Lung microvascular endothelial cell (primary cell): ENCODE measurements at places on chromosomes 7 and 10. TPM values are rescaled to one million over a fixed set of nuclear protein-coding genes. Genes with fewer than 3 reads are reported as not detected.
A peak's percentile ranks its signal among the peaks of the same experiment; 100 is the strongest.

DNA sequence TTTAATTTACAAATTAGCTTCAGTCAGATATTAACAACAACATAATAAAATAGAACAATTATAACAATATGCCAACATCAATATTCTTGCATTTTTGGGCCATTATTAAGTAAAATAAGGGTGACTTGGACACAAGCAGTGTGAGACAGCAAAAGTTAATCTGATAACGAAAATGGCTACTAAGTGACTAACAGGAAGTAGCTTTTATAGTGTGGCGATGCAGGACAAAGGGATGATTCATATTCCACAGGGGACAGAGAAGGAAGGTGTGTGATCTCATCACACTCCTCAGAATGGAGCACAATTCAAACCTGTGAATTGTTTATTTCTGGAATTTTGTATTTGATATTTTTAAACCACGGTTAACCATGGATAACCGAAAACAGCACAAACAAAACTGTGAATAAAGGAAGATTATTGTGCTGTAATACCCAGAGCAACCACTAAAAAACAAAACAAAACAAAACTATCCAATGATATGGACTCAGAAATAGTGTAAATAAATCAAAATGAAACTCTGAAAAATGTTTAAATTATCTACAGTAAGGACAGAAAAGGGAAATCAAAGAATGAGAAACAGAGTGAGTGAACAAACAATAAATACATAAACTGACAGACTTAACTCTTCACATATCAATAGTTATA is 66.9 kb upstream of the TFEC start:
- peak; percentile 78 for DNase-seq

GRCh38 chr10:17454161-17455014 is at the start of gene ST8SIA6:
TSS of gene ST8SIA6 (minus strand) at chr10:17454595. CDS start at chr10:17454255, 340 bp downstream.
- peak; percentile 79 for DNase-seq

DNA sequence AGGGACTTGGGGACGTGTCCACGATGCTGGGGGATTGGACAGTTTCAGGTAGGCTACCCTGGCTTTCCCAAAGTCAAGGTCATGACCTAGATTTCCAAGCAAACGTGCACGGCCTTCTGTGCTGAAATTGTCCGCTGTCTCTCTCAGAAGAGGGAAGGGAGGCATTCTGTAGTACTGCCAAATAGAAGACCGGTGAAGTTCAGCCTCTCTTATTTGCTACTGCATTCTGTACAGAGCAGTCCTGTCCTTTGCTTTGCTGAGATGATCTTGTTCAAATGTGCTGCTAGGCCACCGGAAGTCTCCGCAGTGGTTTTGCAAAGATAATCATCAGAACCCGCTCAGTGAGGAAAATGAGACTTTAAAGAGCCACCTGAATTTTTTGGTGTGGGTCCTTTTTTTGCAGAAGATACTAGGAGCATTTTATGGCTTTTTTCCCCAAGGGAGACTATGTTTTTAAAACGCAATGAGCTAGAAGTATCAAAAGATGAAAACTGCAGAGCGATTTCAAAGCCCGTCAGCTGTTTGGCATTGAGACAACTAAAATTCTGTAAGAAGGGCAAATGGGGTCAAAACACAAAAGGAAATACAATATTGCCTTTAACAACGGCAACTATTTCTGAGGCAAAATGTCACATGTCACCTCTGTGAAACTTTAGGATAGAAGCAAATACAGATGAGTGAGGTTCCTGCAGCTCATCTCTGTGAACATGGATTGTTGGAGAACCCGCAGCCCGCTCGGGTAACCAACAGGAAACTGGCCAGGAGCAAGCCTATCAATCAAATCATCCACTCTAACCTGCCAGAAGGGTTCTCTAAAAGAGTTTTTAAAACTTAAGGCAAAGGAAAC is 1.3 kb upstream of the NMT2 start:
- DNase-seq, result peak; percentile 82

GRCh38 chr7:65441010-65441409 is 67.4 kb downstream of the ZNF92 start:
- DNase-seq, result no peak

GRCh38 chr7:127786184-127786583 is 134.2 kb downstream of the SND1 start:
- DNase-seq, result no peak

- no peak for DNase-seq
Observed at GRCh38 chr7:97317575-97317974, 200.1 kb downstream of the SDHAF3 start.

DNA sequence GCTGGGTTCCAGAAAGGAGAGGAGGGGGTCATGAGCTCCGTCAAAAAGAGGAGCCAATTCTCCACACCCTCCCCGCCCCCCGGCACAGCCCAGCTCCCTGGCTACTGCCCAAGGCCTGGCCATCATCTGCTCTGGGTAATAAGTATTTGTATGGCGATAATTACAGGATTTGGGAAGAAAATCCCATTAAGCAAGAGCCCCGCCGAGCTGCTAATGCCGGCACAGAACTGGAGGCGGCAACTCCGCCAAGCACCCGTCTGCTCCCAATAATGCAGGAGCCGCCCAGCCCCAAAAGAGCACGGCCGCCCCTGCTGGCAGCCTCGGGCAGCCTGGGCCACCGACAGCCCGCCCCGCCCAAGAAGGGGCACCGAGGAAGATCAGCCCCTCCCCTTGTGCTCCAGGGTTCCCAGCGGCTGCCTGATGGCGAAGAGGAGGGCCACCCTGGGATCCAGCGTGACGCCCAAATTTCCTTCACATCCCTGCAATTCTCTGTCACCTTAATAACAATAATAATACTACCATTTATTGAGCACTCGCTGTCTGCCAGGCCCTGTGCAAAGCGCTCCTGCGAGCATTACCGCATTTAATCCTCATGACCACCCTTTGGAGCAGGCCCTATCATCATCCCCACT is 5.9 kb downstream of the SLIT1 start:
- no peak for DNase-seq

- DNase-seq, result peak; percentile 95
Observed at GRCh38 chr10:91313796-91314485, 93.5 kb downstream of the PCGF5 start.

DNA sequence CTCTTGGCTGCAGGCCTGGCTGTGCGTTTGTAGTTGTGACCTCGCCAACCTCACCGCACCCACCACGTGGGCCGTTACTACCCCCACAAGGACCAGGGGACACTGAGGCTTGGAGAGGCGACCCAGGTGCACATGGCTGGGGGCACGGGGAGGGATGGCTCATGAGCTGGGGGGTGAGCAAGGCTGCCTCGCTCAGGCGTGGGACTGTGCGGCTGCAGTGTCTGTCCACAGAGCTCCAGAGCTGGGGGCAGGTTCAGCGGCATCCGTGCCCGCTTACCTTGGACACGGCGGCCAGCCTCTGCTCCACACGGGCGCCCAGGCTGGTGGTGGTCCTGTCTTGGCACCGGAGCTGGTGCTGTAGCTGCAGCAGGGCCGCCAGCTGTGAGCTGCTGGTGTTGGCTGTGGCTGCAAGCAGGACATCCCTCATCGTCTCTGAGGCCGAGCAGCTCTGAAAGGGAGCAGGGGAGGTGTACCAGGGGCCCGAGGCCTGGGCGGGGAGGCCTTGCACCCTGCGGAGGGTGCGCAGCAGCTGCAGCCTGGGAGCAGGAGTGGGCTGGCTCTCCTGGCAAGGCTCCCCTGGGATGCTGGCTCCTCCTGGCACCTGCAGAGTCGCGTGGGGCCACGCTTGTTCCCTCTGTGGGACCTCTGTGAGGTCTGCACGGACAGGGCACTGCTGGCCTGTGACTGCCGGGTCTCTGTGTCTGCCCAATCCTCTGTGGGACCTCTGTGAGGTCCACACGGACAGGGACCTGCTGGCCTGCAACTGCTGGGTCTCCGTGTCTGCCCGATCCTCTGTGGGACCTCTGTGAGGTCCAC is 60.0 kb upstream of the NKX6-2 start:
- no peak for DNase-seq

- no peak for DNase-seq
Observed at GRCh38 chr10:29254123-29255046, 34.5 kb upstream of the LYZL1 start.

- DNase-seq, result no peak
Observed at GRCh38 chr10:79980711-79981110, 31.8 kb upstream of the SFTPD start.

DNA sequence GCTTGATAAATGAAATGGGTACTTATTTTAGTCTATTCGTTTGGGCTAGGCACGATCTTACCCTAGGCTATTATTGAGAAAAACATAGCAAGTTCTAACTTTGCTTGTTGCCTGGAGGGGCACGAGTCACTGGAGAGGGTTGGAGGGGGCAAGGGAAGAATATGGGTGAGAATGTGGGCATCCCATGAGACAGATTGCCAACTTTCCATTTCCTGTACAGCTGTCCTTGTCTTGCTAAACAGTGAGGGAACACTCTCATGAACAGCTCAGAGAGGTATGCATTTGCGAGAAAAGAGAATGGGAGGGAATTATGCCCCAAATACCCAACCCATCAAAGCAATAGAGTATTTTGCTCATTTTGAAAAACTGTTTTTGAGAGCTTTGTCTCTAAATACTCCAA is 9.2 kb downstream of the CDHR3 start:
- DNase-seq, result no peak

- peak; percentile 87 for DNase-seq
Observed at GRCh38 chr7:1412322-1413261, 46.7 kb downstream of the MICALL2 start.

C10orf67 gene
- total RNA-seq, result not detected in 2 replicates

TET1 gene
- 0.22 and 0.60 TPM in 2 replicates for total RNA-seq
